ENCODE measurements at places on chromosomes 6 and 20.

DNA sequence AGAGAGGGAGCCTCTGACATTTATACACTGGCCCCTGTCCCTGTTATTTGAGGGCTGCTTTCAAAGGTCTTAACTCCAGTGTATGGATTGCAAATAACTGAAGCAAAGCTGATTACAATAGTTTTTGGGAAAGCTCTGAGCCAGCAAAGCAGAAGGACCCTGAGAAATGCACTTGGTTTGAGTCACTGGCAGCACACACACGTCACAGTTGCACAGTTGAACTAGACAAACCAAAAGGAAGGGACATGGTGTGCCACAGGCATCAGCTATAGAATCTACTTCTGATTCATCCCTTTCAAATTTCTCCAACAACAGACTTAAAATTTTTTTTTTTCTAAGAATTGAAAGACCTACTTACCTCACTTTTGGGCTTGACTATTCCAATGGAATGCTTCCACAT, 56.4 kb downstream of the SNRNP48 start:
- DNase-seq, result no peak

- peak; percentile 74 for DNase-seq
Measured at GRCh38 chr6:150632785-150633485, 33.2 kb downstream of the PLEKHG1 start.

- DNase-seq, result no peak
Measured at GRCh38 chr20:14882846-14883245, 545.4 kb upstream of the FLRT3 start.

- no peak for DNase-seq
Measured at GRCh38 chr6:128107682-128108081, 206.8 kb upstream of the THEMIS start.

DNA sequence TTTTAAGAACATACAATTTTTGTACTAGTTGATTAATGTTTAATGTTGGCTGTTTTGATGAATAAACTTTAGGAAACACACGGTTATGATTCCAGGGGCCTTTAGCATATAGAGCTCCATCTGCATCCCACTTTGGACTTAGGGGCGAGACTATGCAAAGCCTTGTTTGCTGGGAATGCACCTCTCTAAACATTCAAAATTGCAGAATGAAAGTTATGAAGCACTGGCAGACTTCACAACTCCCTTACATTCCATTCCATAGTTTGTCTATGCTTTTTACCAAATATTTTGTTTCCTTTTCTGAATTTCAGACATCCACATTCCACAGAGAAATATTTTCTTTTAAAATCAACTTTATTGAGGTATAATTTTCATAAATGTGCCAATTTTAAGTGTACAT, 10.3 kb upstream of the TCP11 start:
- DNase-seq, result no peak

DNA sequence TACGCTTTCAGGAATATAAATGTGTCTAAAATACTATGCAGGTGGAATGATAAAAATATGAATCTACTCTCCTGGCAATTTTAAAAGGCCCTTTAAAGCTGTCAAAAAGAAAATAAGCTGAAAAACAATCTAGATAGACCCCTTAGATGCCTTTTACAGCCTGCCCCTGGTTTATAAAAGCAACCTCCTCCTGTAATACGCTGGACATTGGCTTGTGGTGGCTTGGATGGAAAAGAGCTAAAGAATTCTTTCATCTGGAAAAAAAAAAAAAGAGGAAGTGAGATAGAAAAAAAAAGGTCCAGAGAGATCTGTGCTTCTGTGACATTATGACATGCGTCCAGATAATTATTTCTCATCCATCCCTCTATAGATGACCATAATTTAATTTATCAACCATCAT, 115.9 kb upstream of the NRSN1 start:
- DNase-seq, result no peak

- DNase-seq, result no peak
Measured at GRCh38 chr6:166476061-166476591, 93.4 kb upstream of the MPC1 start.

- no peak for DNase-seq
Measured at GRCh38 chr6:139858429-139858828, 484.0 kb upstream of the CITED2 start.

GRCh38 chr20:46099491-46100287, 9.9 kb upstream of the NCOA5 start:
- DNase-seq, result peak; percentile 67

Data from suppressor macrophage treated with lipopolysaccharide for 1 hour (primary cell).